ENCODE measurements at places on chromosomes 5 and 9. TPM values are rescaled to one million over a fixed set of nuclear protein-coding genes. Genes with fewer than 3 reads are reported as not detected.
A peak's percentile ranks its signal among the peaks of the same experiment; 100 is the strongest.

- H3K27ac ChIP-seq, result no peak overlapping the region
- H3K4me1 ChIP-seq, result no peaks in the 10 kb centered on the region
Measured at GRCh38 chr9:114416290-114416689, 28.5 kb upstream of the AKNA start.

GRCh38 chr5:106189121-106189809 is 1481.5 kb downstream of the EFNA5 start:
- no peak for DNase-seq
- H3K4me3 ChIP-seq, result no peak overlapping the region
- H3K27ac ChIP-seq, result no peak overlapping the region
- no peaks in the 10 kb centered on the region for H3K36me3 ChIP-seq
- H3K27me3 ChIP-seq, result no peaks in the 10 kb centered on the region
- H3K4me1 ChIP-seq, result no peaks in the 10 kb centered on the region

GRCh38 chr9:14313378-14313940 is 482 bp downstream of the NFIB start:
- peak overlapping the region; percentile 86 for H3K27ac ChIP-seq
- no peaks in the 10 kb centered on the region for H3K36me3 ChIP-seq
- H3K4me3 ChIP-seq, result peak overlapping the region; percentile 61
- peaks cover 53% of the 10 kb centered on the region for H3K4me1 ChIP-seq
- H3K27me3 ChIP-seq, result no peaks in the 10 kb centered on the region

GRCh38 chr5:91207248-91207647 is 175.9 kb downstream of the ARRDC3 start:
- no peak overlapping the region for H3K4me3 ChIP-seq
- no peak overlapping the region for H3K27ac ChIP-seq
- H3K36me3 ChIP-seq, result no peaks in the 10 kb centered on the region

Gene TMC1
- 1.5 TPM for total RNA-seq

Gene PCDHA9
- total RNA-seq, result not detected

Gene SPATA31C2
- not detected for total RNA-seq

Gene LRRC19
- total RNA-seq, result not detected

Measured in endothelial cell of umbilical vein (primary cell).